ENCODE measurements at places on chromosomes 1 and 21.

- DNase-seq: no peak
Observed at GRCh38 chr1:2029561-2029960, 10.4 kb downstream of the GABRD start.

DNA sequence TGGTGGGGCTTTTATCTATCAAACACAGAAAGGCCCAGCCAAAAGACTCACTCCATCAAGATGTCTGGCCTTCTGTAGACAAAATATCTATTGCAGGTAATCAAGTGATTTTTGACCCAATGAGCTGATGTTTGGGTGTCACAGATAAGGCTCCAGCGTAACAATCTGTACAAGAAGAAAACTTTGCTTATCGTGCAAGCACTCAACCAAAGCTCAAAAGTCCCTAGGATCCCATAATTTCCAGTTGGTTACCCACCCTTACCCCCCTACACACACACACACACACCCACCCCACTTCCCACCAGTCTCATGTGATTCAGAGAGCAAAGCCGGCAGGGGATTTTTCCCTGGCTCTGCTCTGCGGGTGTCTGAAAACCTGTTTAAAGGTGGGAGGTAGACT lies 5.8 kb downstream of the ITPKB start:
- DNase-seq: no peak

DNA sequence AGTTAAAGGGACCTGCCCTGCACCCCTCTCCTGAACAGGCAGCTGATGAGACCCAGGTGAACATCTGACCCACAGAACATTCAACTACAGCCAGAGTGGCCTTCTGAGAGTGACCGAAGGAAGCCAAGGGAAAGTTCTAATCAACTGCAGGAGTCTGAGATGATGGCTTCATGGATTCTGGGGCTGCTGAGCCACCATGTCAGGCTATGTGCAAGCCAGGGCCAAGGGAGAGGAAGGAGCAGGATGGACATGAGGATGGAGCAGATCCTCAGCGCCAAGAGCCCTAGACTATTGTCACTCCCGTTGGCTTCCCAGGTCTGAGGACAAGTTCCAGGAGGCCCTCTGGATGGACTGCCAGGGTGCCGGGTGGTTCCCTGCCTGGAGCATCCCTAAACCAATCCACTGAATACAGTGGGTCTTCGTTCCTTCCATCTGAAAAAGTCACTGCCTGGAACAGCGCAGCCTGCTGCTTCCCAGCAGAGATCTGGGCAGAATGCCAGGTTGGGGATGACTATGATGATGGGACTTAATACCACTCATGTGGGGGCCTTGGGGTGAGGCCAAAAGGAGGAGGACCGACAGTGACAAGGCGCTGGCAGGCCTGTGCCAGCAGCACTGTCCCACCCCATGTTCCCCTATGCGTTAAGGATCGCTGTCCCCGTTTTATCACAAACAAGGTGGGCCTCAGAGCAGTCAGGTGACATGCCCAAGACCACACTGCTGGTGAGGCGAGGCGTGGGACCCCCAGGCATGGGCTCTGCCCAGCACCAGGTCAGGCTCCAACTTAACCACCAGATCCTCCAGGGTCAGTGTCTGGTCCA lies 19.8 kb downstream of the SPOCD1 start:
- DNase-seq: no peak

GRCh38 chr1:206573762-206574161 lies 38.5 kb downstream of the EIF2D start:
- no peak for DNase-seq

DNA sequence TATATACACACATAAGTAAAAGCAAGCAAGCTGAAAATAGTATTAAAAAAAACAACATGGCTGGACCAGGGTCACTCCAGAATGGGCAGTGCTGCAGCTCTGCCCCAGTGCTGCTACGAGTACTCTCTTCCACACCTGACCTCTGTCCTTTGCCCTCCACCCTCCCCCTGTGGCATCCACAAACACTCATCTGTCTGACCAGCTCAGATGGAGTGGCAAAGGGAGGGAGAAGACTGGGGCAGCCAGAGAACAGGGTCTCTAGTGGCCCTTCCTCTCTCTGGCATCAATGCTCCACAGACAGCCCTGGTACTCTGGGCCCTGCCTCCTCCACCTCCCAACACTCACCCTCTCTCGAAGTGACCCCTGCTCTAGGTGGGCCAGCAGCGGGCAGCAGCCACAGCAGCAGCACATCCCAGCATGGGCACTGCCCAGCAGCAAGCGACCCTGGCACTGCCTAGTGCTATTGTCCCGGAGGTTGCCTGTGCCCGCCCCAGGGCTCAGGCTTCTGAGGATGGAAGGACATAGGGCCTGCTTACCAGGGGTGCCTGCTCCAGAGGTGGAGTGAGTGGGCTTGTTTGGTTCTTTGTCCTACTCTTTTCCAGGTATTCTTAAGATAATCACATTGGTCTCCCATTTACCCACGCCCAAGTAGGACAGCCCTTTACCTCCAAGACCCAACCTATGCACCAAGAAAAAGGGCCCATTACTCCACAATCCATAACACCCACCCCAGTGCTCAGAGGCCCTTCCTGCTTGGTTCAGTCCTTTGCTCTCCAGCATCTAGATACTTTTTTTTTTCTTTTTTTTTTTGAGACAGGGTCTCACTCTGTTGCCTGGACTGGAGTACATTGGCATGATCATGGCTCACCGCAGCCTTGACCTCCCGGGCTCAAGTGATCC lies 6.2 kb downstream of the ARHGEF2 start:
- DNase-seq: no peak

- no peak for DNase-seq
Observed at GRCh38 chr1:11333631-11334030, 60.6 kb downstream of the UBIAD1 start.

Measured in SW480 (cell line).